ENCODE measurements at places on chromosomes 3 and 15. TPM values are rescaled to one million over a fixed set of nuclear protein-coding genes. Genes with fewer than 3 reads are reported as not detected.

- no peak for DNase-seq
These were observed 18.0 kb downstream of the ZDHHC19 start for GRCh38 chr3:196193133-196193735.

Gene MRPS22
- total RNA-seq = 48.1 TPM

DNA sequence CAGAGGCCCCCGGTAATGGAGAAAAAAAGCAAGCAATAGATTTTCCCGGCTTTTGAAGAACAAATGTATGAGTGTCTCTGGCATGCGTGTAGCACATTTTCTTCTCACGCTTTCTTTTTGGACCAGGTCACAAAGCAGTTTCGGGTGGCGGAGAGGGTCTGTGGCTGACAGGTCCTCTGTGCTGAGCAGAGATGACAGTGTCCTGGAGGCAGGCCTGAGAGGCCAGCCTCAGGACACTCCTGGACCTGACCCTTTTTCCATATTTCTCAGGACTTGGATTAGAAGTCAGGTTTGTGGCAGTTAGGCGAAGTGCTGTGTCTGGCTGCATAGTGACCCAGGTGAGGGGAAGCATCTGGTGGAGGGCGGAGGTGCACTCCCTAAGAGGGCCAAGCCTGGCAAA is 52.9 kb downstream of the KLF13 start:
- no peak for DNase-seq

- no peak for DNase-seq
These were observed 13.7 kb downstream of the TM4SF18 start for GRCh38 chr3:149319750-149320149.

Gene KLHDC8B
- 1.2 TPM for total RNA-seq

DNA sequence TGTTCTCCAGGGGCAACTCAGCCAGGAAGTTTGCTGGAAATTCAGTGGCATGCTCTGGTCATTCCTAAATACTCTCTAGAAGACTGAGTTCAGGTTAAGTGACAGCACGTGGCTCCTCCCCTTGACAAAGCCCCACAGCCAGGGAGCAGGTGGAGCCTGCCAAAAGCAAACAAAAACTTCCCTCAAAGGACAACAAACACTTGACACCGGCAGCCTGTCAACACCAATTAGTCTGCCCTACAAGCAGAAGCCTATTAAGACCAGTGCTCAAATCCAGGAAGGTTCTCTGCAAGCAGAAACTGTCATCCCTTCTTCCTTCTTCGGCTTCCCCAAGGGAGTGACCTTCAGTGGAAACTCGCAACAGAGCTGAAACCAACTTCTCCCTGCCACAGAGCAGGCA is 5.0 kb downstream of the MEX3B start:
- no peak for DNase-seq

- no peak for DNase-seq
These were observed 30.9 kb downstream of the FRMD4B start for GRCh38 chr3:69354948-69355347.

- no peak for DNase-seq
These were observed 123.1 kb upstream of the SLC2A2 start for GRCh38 chr3:171149526-171150116.

GRCh38 chr3:77256584-77257503 is 216.9 kb downstream of the ROBO2 start:
- DNase-seq = no peak

Gene TMEM108
- total RNA-seq = not detected

Gene OR5K2
- total RNA-seq = not detected

Gene RPL14
- 3,008 TPM for total RNA-seq

- DNase-seq = no peak
These were observed 14.1 kb downstream of the PATL2 start for GRCh38 chr15:44697014-44697413.

DNA sequence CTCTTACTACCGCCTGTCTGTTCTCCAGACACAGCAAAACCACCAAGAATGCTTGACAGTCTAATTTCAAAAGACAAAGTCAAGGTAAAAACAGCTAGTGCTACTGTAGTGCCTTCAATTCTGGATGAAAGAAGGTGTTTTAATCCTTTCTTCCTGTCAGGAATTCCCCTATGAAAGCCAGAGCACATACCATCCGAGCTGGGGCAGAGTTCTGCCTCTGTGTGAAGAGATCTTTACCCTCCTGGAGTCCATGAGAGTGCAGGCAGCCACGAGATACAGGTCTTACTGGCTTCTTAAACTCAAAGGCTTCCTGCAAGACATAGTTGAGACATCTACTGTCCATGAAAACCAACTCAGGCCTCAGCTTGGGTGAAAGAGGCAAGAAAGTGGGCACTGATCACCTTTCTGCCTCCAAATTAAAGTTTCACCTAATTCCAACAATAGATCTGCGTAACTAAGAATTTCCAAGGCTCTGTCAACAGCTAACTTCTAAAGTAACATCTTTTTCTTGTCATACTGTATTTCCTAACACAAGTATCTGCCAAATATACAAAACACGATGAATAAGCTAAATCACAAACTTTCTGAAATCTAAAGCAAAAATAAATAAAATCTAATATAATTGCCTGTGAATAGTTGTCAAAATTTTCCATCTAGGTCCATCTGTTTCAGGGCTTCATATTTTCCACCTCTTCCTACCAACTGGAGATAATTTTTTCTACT is 7.5 kb downstream of the CDC25A start:
- DNase-seq = no peak

DNA sequence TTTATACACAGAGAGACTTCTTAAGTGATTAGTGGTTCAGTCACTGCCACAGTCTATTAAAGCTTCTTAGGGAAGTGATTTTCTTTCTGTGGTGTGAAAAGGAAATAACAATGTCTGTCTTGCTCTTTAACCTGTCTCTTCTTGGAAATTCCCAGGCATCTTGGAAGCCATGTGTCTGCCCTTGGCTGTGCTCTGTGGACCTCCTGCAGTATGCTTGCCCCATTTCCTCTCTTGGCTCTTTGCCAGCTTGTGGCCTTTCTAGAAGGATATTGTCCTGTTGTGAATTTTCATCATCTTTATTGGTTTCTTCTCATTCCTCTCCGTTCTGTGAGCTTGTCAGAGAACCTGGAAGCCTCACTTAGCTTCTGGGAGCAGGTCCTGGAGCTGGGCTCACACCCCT is 338.4 kb upstream of the C2CD4B start:
- no peak for DNase-seq

Gene A4GNT
- not detected for total RNA-seq

Gene C2CD4B
- total RNA-seq = not detected

Gene P4HTM
- total RNA-seq = 24.4 TPM

Gene RTP1
- not detected for total RNA-seq

Gene ACTRT3
- total RNA-seq = 0.11 TPM

DNA sequence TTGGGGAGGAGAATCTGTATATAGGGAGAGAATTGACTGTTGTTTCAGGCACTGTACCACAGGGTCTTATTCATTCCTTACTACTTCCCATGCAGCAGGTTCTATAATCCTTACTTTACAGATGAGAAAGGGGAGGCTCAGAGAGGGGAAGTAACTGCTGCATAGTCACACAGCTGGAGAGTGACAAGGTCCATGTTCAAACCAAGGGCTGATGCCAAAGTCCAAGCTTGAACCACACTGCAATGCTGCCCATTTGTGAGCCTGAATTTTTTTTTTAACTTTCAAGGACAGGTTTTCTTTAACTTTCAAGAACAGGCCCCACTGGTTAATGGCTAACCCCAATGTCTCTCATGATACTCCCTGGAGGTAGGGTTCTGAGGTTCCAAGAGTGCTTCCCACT is 26.2 kb downstream of the RBP2 start:
- DNase-seq = no peak

DNA sequence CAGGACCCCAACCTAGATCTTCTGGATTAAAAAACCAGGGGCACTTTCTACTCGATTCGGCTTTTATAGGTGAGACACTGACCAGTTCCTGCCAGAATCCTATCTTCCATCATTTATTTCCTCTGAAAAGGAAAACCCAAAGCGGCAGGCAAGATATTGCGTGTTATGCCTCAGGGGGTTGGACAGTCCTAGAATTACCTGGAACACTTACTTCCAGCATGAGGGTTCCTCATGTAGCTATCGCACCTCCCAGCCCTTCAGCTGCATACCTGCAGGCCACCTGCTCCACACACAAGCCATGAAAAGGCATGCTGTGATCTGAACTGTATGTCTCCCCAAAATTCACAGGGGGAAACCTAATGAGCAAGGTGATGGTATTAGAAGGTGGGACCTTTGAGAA is 58.3 kb upstream of the DLG1 start:
- no peak for DNase-seq

DNA sequence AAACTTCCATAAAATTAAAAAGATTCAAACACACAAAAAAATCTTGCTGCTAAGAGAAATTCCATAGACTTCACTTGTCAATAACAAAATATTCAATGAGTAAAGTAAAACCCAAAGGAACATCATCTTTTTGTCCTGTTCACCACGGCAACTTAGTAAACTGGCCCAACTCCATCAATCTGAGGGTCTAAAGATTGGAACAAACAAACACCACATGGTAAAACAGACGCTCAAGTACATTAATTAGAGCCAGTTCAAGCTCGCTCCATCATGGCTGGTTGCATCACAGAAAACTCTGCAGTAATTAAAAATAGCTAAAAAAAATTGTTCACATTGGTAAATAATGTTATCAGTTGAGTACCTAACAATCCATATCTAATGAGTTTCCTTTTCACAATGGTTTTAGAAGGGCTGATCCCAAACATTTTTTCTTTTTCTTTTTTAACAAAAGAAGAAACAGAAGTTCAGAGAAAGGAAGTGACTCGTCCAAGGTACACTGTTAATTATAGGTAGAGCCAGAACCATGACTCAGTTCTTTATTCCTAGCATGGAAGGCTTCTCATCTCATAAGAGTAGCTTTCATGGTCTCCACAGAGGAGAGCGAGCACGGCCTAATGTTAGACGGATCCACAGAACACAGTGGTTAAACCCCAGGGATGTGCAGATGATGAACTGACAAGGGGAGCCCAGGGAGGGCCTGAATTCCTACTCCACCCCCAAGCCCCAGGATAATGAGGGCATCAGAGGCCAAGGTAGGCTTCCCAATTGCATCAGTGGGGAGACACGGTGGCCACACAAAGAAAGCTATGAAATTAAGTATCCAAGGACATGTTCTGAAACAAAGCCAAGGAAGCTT is 79.2 kb upstream of the ARHGEF3 start:
- no peak for DNase-seq

DNA sequence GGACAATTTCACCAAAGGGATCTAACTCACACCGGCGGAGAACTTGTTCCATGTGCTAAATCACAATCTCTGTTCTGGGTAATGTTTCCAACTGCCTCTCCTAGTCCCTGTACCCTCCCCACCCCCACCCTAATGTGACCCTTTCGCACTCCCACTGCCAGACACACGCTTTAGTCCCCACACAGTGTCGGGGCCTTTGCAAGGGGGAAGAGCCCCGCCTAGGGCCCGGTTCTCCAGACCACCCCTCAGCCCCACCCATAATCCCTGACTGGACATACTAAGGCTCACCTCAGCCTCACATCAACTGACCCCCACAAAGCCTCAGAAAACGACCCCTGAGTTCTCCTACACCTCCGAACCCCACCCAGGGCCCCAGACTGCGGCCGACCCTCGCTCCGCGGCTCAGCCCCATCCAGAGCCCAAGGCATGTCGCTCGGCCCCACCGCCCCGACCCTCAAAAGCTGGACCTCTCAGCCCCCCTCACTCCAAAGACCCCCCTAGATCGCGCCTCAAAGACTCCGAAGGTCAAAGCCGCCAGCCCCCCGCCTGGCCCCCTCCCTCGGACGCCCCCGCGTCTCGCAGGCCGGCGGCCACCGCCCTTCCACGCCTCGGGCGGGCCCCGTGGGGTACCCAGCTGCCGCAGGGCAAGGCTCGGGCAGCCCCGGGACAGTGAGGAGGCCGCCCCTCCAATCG is 72.0 kb upstream of the MAP4 start:
- no peak for DNase-seq

- DNase-seq = no peak
These were observed 15.3 kb downstream of the HDAC11 start for GRCh38 chr3:13495351-13495813.

GRCh38 chr3:189419038-189419437 is 212.2 kb upstream of the TP63 start:
- no peak for DNase-seq

Gene FRMD5
- total RNA-seq = 0.64 TPM

- DNase-seq = no peak
These were observed 170.1 kb upstream of the UBE3A start for GRCh38 chr15:25608926-25609325.

Gene SGO1
- 16.5 TPM for total RNA-seq

Gene ACSBG1
- 0.49 TPM for total RNA-seq

Gene IL12A
- 3.1 TPM for total RNA-seq

GRCh38 chr3:61679026-61679425 is 117.7 kb downstream of the PTPRG start:
- no peak for DNase-seq

- DNase-seq = no peak
These were observed 1379.1 kb downstream of the ZPLD1 start for GRCh38 chr3:103813955-103814354.

Gene SLC28A2
- total RNA-seq = not detected

DNA sequence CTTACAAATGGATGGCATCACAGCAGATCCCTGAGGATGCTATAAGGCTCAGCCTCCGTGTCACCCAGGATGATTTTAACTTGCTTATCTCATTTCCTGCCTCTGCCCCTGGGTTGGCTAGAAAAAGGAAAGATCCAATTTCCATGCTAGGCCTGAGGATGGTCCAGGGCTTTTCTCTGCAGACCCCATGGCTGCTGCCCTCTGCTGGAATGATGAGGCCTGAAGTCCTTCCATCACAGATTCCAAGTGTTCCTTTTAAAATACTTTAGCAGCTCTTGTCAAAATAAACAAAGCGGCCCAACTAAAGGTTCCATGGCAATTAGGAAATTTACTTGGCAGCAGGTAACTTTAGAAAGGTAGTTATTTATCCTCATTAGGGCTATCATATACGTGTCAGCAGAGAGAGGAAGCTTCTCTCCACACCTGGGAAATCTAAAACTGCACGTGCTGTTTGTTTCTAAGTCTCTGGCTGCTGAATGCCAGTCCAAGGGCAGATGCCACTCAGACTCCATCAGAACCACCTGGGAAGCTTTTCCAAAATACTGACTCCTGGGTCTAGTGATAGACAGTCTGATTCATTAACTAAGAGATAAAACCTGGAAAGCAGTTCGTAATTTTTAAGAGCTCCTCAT is 401.9 kb upstream of the IL12A start:
- DNase-seq = no peak

Gene GABRR3
- not detected for total RNA-seq

Gene NR1I2
- 0.90 TPM for total RNA-seq

Gene CCR8
- 16.9 TPM for total RNA-seq

GRCh38 chr3:160162440-160162839 is 62.8 kb upstream of the C3orf80 start:
- no peak for DNase-seq

- DNase-seq = no peak
These were observed 128.8 kb upstream of the CHRNA7 start for GRCh38 chr15:31901501-31901900.

Gene FSIP1
- total RNA-seq = 0.36 TPM

- DNase-seq = no peak
These were observed 81.5 kb downstream of the DIPK2A start for GRCh38 chr3:144053121-144053520.
